GOT3 (cell line): ENCODE measurements at places on chromosomes 6 and 20.

DNA sequence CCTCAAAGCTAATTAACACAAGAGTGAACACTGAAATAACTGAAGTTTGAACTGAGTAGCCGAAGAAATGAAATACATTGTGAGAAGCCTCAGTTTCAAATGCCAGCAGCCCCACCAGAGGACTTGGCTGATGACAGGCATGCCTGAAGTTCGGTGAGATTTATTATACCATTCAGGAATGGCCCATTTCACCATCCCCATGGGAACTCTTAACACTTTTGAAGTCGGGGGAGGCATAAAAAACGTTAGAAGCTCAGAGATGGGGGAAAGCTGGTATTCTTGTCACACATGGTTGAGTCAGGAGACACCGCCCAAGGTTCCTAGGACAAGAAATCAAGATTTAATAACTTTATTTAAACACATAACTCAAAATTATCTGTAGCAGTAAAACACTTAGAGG is 17.6 kb upstream of the SLC22A3 start:
- no peak for DNase-seq

GRCh38 chr6:56891754-56892153 is 63.2 kb upstream of the BEND6 start:
- no peak for DNase-seq

DNA sequence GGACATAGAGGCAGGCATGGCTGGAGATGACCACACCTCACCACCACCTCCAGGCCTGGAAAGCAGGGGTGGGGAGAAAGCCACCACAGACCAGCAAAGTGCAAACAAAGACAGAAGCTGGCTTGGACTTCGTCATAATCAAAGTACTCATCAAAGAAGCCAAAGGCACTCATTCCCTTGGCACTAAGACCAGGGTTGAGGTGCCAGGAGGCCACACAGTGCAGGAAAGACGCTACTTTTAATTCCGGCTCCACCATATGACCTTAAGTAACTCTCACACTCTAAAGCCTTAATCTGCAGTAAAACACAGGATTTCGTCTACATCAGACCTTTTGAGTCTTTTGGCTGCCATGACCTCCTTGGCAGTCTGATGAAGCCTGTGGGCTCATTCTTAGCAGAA is 123.1 kb downstream of the HIVEP2 start:
- no peak for DNase-seq

GRCh38 chr20:23223908-23224580 is 126.5 kb upstream of the NXT1 start:
- DNase-seq, result no peak

GRCh38 chr6:155894758-155895157 is 439.1 kb upstream of the NOX3 start:
- no peak for DNase-seq
